Fibroblast of lung (primary cell): ENCODE measurements at places on chromosomes 16 and 17. TPM values are rescaled to one million over a fixed set of nuclear protein-coding genes. Genes with fewer than 3 reads are reported as not detected.

TBC1D3D gene
- 0.77 TPM in 1 of 2 replicates, not detected in the other for total RNA-seq

KRT31 gene
- not detected in 2 replicates for total RNA-seq

SMIM22 gene
- total RNA-seq: not detected in 2 replicates

SULT1A4 gene
- total RNA-seq: 1.5 and 2.1 TPM in 2 replicates

SNN gene
- 19.3 and 24.9 TPM in 2 replicates for total RNA-seq

ARSG gene
- total RNA-seq: 3.1 and 8.1 TPM in 2 replicates

ACADVL gene
- total RNA-seq: 185 and 313 TPM in 2 replicates

ATF7IP2 gene
- 1.2 and 2.6 TPM in 2 replicates for total RNA-seq

GCGR gene
- total RNA-seq: not detected in 2 replicates

HNF1B gene
- not detected in 2 replicates for total RNA-seq

STH gene
- total RNA-seq: not detected in 2 replicates

ZFP3 gene
- total RNA-seq: 2.1 and 3.1 TPM in 2 replicates

PRKCB gene
- under 0.01 TPM in 1 of 2 replicates, not detected in the other for total RNA-seq

STXBP4 gene
- 5.6 and 10.3 TPM in 2 replicates for total RNA-seq

NT5M gene
- 1.0 and 1.2 TPM in 2 replicates for total RNA-seq

KRTAP1-1 gene
- not detected in 2 replicates for total RNA-seq

MYCBPAP gene
- total RNA-seq: 2.3 and 3.0 TPM in 2 replicates

CSH1 gene
- not detected in 2 replicates for total RNA-seq

HBQ1 gene
- not detected in 2 replicates for total RNA-seq

UBFD1 gene
- total RNA-seq: 68.8 and 101 TPM in 2 replicates

MYBBP1A gene
- 28.6 and 35.2 TPM in 2 replicates for total RNA-seq

UBE2I gene
- 42.1 and 44.4 TPM in 2 replicates for total RNA-seq

SYT17 gene
- total RNA-seq: 0.26 and 0.33 TPM in 2 replicates

TUBG2 gene
- total RNA-seq: 6.9 and 11.6 TPM in 2 replicates
